ENCODE measurements at places on chromosomes 5 and 9.

- no peak for DNase-seq
Observed at GRCh38 chr9:90127923-90128322, 514.7 kb downstream of the DIRAS2 start.

DNA sequence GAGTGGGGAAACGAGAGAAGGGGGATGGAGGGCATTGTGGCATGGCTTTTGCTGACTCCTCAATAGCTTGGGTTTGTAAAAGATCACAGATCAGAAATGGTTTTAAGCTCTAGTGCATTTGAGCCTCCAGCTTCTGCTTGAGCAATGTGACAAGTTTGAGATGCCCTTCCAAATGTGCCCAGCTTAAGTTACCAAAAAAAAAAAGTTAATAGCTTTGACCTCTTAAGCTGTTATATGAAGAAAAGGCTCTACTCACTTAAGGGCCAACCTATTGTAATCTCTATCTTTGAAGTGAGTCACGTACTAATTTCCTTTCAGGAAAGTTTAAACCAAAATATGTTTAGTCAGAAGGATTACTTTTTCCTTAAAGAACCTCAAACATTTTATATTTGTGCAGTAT lies 428.8 kb upstream of the ACTBL2 start:
- DNase-seq = no peak

GRCh38 chr9:6068983-6069382 lies 53.6 kb upstream of the RANBP6 start:
- DNase-seq = no peak

GRCh38 chr5:133470841-133471240 lies 141.5 kb downstream of the FSTL4 start:
- no peak for DNase-seq

- no peak for DNase-seq
Observed at GRCh38 chr9:126380447-126380846, 53.8 kb downstream of the MVB12B start.

DNA sequence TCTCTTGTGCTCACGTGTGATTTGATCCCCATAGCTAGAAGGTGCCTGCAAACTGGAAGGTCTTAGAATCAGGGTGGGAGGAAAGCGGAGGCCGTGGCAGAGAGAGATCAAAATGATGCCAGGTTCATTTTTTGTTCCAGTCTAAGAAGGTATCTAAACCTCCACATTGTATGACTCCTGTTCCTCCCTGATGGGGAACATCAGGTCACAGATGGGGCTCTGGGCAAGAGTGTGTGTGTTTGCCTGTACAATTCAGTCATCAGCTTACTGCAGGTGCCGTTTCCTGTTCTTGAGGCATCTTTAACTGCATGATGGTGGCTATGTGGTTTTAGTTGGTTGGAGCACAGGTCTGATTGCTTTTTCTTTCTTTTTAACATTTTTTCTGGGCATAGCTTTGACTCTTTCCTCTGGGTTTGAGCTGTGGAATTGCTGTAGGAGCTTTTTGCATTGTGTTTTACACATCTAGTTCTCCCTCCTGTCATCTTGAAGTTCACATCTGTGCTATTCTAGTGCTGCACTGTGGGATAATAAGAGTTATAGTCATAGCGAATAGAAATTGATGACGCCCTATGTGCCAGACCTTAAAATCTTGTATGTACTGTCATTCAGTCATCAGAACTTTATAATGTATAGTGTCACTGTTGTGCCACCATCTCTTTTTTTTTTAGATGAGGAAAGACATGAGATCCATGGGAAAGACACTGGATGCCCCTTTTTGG lies 30.8 kb downstream of the ARHGAP26 start:
- no peak for DNase-seq

DNA sequence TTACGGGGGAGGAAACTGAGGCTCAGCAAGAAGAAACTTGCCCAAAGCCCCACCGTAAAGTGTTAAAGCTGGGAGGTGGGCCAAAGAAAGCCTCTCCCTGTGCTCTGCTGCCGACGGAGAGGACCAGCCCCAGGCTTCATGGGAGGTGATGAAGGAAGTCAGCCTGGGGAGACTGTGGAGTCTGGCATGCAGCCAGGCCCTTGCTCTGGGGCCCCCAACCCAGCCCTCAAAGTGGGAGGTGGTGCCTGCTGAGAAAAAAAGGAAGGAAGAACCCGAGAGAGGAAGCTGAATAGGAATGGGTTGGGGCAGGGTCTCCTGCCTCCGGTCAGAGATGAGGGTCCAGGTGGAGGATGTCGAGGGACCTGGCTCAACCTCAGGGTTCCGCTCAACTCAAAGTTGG lies 3.8 kb downstream of the RNF44 start:
- no peak for DNase-seq

DNA sequence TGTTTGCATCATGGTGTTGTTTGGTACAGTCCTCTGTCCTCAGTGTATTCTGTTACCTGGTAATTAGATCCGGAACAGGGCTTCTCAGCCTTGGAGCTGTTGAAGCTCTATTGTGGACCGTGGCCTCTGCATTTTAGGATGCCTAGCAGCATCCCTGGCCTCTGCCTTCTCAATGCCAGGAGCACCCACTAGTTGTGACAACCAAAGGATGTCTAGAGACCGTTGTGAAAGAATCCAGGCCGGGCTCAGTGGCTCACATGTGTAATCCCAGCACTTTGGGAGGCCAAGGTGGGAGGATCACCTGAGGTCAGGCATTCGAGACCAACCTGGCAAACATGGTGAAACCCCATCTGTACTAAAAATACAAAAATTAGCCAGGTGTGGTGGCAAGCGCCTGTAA lies 159.6 kb downstream of the CACNA1B start:
- DNase-seq = no peak

DNA sequence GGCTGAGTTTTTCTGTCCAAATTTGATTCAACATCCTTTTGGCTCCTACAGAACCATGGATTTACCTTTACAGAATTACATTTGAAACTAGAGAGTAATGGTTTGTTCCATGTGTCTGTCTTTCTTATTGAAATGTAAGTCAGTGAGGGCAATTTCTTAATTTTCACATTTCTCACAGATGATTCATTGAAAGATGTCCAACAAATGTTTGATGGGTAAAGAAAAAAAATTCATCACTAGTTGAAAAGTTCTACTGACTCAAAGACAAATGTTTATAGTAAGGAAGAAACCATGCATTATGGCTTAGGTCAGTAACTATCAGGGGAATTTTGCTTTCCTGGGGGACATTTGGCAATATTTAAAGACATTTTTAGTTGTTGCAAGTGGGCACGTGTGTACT lies 131.6 kb upstream of the TRPM3 start:
- no peak for DNase-seq

- no peak for DNase-seq
Observed at GRCh38 chr5:5164163-5164562, 24.0 kb downstream of the ADAMTS16 start.

DNA sequence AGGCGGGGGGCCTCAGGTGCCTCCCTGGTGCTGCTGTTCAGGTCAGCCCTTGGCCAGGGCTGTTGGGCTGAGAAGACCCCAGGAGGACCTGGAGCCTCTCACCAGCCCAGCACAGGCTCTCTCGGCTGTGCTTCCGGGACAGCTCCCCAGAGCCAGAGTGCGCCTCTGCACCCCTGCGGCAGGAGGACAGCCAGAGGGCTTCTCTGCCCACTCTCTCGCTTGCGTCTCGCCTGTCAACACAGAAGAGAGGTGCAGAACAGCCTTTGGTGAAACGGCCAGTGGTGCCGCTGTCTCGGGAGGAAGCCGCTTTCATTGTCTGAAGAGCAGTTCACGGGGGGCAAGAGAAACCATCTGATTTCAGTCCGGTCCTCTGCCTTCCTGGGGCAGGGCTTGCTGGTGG lies 3.8 kb upstream of the NACC2 start:
- no peak for DNase-seq

- no peak for DNase-seq
Observed at GRCh38 chr5:178388386-178389025, 155.9 kb upstream of the PHYKPL start.

DNA sequence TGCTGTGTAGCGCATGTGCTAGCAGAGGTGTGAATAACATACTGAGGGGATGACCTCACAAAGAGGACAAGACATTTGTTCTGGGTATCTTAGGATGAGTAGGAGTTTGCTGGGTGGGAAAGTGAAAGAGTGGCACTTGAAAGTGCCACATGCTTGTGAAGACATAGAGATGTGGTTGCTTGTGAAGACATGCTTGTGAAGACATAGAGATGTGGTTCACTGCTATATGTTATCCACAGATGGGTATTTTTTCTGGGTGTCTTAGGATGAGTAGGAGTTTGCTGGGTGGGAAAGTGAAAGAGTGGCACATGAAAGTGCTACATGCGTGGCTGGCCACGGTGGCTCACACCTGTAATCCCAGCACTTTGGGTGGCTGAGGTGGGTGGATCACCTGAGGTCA lies 63.6 kb downstream of the MAST4 start:
- no peak for DNase-seq

- no peak for DNase-seq
Observed at GRCh38 chr9:104256696-104257062, 162.6 kb downstream of the SMC2 start.

GRCh38 chr9:121305269-121305994 lies 37.5 kb downstream of the GSN start:
- peak; percentile 39 for DNase-seq

DNA sequence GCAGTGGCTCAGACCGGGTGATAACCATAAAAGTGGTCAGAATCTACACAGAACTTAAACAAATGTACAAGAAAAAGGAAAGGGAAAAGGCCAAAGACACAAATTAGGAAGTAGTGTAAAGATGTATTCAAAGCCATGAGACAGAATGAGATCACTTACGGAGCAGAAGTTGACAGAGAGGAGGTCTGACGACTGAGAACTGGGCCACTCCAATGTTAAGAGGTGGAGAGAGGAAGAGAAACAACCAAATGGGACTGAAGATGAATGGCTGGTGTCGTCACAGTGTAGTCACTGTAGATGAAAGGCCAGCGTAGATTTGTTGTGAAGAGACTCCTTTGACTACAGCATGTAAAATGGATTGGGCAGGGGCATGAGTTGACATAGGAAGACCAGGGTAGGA lies 114.4 kb downstream of the DROSHA start:
- DNase-seq = no peak

DNA sequence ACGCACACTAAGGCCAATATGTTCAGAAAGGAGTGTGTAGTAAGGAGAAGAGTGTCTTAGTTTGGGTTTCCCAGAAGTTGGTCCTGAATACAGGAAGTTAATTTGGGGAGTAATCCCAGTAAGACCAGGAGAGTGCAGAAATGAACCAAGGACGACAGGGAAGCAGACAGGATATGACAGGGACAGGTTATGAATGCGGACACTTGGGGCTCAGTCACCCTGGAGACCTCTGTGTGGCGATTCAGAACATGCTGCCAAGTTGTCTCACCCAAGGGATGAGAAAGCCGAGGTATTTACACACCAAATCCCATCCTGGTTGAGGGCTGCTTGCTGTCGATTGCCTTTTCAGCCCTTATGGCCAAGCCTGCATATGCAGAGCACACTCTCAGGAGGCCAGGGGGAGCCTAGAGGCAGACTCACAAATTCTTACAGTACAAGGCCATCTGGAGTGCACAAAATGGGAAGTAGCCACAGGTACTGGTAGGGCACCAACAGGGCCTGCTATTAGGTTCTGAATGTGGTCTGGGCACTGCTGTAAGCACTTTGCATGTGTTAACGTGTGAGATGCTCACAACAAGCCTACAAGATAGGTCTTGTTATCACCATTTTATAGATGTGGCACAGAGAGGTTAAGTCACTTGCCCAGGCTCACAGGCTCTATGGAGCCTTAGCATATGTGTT lies 233.1 kb upstream of the ANKRD55 start:
- DNase-seq = no peak

DNA sequence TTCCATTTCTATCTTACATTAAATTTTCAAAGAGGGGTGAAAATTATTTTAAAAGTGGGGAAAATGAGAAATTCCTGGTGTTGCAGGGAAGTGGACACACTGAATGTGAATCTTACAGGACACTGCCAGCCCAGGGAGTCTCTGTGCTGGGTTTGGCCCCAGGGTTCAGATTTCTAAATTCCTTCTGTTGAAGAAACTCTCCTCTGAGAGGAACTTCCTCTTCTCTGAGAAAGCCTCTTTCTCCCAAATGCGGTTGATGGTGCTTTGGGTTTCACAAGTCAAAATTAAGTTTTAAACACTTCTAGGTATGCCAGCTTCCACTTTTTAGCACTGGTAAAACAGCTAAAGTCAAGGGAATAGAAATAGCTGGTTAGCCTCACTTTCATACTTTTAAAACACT lies 317.9 kb upstream of the ITGA1 start:
- no peak for DNase-seq

DNA sequence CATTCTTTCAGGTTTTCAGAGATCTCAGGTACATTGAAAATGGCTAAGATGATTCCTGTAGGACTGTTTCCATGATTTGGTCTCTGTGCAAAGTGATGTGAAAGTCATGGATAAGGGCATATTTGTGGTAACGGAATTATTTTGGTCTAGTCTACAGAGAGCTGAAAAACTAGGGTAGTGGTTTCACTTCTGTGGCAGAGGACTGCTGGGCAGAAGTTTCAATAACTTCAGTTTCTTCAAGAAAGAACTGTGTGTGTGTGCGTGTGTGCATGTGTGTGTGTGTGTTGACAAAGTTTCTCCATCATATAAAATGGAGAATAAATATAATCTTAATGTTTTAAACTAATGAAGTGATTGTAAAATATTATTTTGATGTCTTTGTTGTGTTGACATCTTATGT lies 4.3 kb downstream of the CNOT8 start:
- DNase-seq = no peak

DNA sequence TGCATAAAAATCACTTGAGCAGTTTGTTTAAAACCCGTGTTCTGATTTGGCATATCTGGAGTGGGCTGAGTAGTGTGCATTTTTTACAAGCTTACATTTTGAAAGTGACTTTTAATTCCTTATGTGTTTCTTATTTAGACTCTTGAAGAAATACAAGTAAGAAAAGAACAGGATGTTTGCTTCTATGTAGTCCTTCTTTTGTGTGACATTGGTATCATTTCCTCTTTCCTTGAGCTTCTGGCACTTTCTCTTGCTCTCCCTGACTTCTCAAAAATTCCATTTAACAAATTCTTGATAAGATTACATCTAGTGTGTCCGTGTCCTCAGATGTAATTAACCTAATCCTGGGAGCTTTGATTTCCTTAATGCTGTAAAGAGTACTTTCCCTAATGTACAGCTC lies 12.5 kb downstream of the GARNL3 start:
- DNase-seq = no peak

DNA sequence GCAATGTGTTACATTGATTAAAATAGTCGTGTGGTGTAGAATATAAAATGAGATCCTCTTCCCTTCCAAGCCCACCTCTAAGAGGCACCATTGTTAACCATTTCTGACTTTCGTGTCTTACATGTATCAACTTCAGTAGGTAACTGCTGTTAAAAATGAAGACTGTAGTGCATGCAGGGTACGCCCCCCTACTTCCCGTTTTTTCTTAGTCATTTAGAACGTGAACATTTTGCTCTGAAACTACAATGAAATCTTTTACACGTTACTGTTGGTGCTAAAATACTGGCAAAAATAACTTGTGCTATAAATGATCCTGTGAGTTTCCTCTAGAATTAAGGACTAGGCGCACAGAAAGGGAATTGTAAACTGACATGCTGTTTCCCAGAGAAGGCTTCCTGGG lies 41.5 kb downstream of the WNK2 start:
- DNase-seq = no peak

GRCh38 chr5:99037668-99038067 lies 108.9 kb upstream of the CHD1 start:
- DNase-seq = no peak

- DNase-seq = no peak
Observed at GRCh38 chr5:4065472-4066320, 470.1 kb downstream of the IRX1 start.

Measured in dorsolateral prefrontal cortex (tissue), 122 donors.